ENCODE measurements at places on chromosomes 2 and 18.
A peak's percentile ranks its signal among the peaks of the same experiment; 100 is the strongest.

DNA sequence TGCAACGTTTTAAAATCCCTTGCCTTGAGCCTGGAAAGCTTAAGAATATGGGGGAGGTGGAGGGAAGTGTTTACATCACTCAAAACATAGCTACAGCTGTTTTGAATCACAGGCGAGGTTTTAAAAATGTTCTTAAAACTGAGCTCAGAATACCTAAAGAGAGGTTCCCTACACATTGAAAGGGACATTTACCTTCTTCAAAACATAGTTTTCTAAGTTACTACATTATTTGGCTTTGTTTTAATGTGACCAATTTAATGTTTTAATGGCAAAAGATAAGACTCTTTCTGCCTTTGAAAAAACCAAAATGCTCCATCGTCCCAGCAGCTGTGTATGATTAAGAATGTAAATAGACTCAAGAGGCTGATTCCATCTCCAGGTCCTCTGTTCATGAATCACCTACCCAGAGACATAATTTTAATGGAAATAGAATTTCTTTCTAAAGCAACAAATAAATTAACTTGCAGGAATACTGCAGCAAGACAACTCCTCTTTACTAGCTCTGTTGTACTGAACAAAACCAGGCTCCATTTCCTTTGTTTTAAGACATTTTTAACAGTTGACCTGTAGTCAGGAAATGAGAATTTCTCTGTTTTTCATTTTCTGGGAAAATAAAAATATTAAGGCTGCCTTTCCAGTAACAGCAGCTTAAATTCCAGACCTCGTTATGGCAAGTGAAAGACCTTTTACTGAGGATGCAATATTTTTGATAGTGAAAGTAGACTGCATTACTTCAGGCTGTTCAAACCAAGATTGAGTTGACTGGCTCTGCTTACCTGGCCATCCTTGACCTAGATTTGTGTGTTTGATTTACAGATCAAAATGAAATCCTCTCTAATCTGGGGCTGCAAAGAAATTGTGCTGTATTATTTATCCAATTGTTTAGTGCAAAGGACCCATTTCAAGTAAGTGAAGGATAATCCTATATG, 33.7 kb upstream of the WDR75 start:
- peak; percentile 56 for DNase-seq

DNA sequence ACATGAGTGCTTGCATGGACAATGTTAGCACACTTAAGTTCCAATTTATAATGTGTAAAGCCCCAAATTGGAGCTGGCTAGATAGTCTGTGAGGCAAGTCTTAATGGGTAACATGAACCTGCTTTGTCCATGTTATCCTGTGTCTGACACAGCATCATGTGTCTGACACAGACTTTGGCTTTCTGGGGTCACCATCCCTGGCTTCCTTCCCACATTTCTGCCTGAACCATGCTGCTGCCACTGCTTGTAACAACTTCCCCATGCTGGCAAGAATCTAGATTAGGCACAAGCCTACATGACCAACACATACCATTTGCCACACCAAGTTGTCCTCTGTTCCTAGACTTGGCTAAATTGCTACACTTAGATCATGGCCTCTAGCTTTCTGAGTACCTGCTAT, 49.8 kb upstream of the ZBTB7C start:
- DNase-seq: no peak

GRCh38 chr2:72115110-72116080, 32.3 kb downstream of the CYP26B1 start:
- DNase-seq: peak; percentile 27

DNA sequence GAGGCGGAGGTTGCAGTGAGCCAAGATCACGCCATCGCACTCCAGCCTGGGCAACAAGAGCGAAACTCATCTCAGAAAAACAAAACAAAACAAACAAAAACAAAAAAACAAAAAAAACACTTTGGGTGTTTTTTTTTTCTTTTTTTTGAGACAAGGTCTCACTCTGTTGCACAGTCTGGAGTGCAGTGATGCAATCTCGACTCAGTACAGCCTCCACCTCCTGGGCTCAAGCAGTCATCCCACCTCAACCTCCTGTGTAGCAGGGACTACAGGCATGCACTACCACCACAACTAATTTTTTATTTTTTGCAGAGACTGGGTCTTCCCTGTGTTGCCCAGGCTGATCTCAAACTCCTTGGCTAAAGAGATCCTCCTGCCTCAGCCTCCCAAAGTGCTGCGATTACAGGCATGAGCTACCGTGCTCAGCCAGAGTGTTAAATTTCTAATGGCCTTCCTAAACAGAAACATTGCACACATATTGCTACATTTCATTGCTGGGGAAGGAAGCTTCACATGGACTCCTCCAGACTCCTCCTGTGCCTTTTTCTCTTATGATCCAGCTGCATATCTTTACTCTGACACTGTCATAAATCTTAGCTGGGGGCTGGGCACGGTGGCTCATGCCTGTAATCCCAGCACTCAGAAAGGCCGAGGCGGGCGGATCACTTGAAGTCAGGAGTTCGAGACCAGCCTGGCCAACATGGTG, 19.7 kb downstream of the STARD7 start:
- no peak for DNase-seq

GRCh38 chr2:46072101-46072820, 224.9 kb upstream of the EPAS1 start:
- DNase-seq: no peak

DNA sequence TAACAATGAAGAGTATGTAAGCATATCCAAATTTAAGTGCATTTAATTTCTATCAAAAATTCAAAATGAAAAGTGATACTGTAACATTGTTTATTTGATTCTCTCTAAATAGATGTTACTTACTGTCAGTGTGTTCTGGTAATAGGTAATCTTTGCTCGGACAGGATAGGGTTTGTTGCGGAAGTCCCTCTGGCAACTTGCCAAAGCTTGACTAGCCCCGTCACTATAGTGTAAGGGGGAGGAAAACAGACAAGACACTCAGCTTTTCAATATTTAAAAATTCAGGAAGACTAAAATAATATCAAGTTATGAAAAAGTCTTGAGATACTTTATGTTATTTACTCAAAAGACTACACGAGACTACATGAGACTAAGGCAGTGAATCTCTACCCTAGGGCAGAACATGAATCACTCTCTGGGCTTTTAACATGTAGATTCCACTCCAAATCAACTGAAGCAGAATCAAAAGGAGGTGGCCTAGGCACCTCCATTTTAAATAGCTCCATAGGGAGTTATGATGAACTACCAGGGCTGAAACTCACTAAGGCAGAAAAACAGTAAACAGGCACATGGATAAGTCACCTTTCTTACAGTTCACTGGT, 5.9 kb downstream of the LMAN1 start:
- DNase-seq: no peak

DNA sequence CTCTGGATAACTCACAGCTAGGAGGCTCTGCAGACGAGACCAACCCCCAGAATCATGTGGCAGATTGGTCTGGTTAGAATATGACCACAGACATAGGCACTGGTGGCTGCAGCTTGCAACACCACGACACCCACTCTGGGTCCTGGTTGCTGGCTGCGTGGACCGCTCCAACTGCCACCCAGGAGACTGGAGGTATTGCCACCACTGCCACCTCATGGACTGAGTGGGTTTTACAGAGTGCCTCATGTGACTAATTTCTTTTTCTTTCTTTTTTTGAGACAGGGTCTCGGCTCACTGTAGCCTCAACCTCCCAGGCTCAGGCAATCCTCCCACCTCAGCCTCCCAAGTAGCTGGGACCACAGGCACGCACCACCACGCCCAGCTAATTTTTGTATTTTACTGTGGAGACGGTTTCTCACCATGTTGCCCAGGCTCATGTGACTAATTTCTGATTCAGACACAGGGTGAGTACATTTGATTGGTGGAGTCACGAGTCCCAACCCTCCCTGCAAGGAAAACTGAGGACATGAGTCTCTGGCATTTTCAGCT, 29.9 kb upstream of the NT5DC4 start:
- DNase-seq: no peak

DNA sequence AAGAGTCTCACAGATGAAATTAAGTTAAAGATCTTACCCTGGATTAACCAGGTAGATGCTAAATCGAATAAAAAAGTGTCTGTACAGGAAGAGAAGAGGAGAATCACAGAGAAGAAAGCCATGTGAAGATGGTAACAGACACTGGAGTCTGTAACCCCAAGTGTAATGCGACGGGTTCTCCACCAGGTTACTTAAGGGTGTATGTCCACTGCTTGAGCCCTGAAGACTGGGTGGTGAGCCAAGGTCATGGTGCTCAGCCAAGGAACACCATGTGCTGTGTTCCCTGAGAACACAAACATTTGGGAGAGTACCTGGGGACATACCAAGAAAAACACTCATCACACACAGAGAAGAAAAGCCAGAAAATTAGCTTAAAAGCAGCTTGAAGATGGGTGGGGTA, 8.2 kb upstream of the ACADL start:
- DNase-seq: no peak

DNA sequence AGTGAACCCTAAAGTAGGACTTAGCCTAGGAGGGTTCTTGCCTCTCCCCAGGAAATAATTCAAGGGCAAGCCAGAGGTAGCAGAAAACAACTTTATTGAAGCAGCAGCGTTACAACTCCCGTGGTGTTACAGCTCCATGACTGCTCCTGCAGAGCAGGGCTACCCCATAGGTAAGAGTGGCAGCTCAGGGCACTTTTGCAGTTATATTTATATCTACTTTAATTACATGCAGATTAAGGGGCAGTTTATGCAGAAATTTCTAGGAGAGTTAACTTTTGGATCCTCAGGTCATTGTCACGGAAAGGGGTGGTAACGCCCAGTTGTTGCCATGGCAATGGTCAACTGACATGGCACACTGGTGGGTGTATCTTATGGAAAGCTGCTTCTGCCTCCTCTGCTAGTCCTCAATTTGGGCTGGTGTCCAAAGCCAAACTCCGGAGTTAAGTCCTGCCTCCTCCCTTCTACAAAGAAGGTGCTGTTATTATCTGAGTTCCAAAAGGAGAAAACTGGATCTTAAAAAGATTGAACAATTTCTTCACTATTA, 1413.0 kb downstream of the DSC3 start:
- no peak for DNase-seq

GRCh38 chr2:177355874-177356273, 36.7 kb upstream of the AGPS start:
- DNase-seq: no peak

DNA sequence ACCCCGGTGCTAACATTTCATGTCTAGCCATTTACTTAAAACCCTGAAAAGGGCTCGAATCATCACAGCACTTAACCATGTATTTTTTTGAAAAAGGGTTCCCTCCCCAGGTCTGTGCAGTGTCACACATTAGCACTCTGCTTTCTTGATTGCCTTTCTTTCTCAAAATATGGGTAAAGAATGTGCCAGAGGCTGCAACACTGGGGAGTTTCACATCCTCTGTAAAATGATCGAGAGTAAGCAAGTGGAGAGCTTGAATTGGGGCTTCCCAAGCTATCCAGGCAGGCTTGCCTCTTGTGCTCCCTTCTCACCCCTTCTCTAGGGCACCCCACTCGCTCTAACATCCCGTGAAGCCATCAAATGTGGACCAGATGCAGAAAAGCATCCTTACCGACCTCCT, 177.0 kb upstream of the CCDC68 start:
- DNase-seq: no peak

GRCh38 chr18:74567822-74568221, 29.8 kb upstream of the ZNF407 start:
- no peak for DNase-seq

DNA sequence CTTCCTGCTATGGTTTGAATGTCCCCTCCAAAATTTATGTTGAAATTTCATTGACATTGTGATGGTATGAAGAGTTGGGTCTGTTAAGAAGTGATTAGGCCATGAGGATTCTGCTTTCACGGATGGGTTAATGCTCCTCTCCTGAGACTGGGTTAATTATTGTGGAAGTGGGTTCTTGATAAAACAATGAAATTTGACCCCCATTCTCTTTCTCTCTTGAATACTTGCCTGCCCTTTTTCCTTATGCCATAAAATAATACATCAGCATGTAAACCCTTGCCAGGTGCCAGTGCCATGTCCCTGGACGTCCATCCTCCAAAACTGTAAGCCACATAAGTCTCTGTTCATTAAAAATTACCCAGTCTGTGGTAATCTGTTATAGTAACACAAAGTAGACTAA, 352.8 kb downstream of the LRRTM4 start:
- no peak for DNase-seq

DNA sequence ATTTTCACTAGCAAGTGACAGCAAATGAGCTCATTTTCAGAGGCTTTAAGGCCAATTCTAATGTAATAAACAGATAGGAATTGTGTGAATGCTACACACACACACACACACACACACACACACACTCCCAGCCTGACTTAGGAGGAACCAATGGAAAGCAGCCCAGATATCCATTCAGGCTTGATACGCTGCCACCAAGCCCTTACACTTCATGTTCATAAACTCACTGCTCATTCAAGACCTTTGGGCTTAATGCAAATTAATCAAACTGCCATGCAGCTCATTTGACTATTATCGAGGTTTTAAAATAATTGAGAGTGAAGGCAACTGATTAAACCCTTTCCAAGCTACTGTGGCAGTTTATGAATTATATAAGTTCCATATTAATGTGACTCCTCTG, 298.9 kb upstream of the NCKAP5 start:
- DNase-seq: no peak

DNA sequence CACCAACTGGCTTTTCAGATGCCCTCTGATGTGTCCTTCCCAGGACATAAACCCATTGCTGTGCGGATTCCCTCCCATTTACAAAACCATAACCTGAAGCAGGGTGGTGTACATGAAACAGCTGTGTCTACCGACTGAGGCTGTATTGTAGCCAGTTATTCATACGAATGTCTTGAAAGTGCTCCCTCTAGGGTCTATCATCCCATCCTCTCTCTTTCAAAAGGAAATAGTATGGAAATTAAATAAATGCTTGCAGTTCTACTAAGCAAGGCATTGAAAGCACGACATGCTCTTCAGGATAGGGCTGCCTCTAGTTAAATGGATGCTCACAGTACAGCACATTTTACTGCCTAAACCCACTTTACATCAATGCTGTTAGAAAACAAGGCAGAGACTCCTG, 112.2 kb upstream of the PXDN start:
- no peak for DNase-seq

All from AG04450 (cell line).